ENCODE measurements at places on chromosomes 5 and 9. TPM values are rescaled to one million over a fixed set of nuclear protein-coding genes. Genes with fewer than 3 reads are reported as not detected.

DNA sequence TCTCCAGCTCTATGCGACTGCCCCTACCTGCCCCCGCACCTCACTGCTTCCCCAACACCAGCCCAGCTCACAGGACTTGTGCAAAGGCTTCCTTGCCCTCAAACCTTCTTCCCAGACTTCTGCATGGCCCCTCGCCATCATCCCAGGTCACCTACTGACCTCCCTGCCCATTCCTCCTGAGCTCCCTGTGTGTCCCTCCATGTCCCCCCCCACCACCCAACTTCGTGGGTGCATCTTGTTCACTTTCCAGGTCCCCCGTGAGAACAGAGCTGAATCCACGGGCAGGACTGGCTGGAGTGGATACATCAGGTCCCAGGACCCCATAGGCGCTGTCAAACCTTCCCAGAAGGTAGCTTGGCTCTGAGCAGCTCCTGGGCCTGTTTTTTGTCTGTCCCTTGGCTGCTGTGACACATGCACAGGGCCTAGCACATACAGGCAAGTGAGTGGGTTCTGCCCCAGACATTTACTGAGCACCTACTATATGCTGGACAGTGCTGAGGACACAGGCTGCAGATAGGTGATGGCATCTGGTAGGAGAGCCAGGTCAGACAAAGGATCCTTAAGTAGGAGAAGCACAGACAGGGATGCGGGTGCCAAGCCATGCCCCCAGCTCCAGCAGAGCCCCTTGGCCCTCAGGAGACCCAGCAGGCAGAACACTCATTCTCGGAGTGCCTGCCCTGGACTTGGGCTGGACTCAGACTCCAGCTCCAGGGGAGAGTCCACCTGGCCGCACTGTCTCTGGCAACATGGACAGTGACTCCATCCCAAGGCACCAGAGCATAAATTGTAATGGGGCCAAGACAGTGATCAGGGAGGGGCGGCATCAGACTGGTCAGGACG is 15.0 kb downstream of the NINJ1 start:
- no peak overlapping the region for H3K27ac ChIP-seq
- peaks cover 29% of the 10 kb centered on the region for H3K4me1 ChIP-seq
- DNase-seq: no peak
- no peaks in the 10 kb centered on the region for H3K36me3 ChIP-seq
- peak overlapping the region; percentile 17 for H3K4me3 ChIP-seq

DNA sequence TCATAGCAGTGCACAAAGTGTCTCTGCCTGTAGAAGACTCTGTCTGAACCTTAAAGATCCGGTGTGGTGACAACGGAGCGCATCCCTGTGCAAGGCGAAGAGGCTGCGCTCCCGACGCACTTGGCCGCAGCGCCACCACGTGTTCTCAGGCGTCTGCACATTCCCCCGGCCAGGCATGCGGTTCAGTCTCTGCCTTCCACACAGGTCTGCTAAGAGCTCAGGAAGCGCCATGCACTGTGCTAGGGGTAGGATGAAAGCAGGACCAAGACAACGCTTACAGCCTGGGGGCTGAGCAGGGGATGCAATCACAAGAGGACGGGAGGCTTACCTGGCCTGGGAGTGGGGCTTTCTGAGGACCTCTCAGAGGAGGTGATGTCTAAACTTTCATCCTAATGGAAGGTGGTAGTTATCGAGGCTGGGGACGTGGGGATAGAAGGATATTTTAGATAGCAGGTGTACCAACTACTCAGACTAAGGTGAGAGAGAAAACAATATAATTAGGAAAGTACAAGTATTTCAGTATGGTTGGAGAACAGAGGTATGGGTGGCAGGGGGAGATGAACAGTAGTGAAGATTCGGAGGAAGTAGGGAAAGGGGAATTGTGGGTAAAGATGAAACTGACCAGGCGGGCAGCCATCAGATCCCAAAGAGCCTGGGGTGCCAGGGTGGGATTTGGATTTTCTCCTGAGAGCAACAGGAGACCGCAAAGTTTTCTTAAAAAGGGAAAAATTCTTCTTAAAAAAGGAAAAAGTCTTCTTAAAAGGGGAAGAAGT is 13.3 kb downstream of the CAPSL start:
- no peak overlapping the region for H3K27ac ChIP-seq
- peak overlapping the region; percentile 59 for H3K4me3 ChIP-seq
- H3K36me3 ChIP-seq: no peaks in the 10 kb centered on the region
- peaks cover 10% of the 10 kb centered on the region for H3K4me1 ChIP-seq
- peaks cover 13% of the 10 kb centered on the region for H3K27me3 ChIP-seq

GRCh38 chr5:109027983-109028607 is 280.4 kb downstream of the FER start:
- DNase-seq: no peak
- no peak overlapping the region for H3K27ac ChIP-seq

- H3K4me3 ChIP-seq: no peak overlapping the region
- no peak overlapping the region for H3K27ac ChIP-seq
- peaks cover 17% of the 10 kb centered on the region for H3K4me1 ChIP-seq
- H3K36me3 ChIP-seq: no peaks in the 10 kb centered on the region
- no peaks in the 10 kb centered on the region for H3K27me3 ChIP-seq
Measured at GRCh38 chr5:58466939-58467338, 7.1 kb upstream of the PLK2 start.

DNA sequence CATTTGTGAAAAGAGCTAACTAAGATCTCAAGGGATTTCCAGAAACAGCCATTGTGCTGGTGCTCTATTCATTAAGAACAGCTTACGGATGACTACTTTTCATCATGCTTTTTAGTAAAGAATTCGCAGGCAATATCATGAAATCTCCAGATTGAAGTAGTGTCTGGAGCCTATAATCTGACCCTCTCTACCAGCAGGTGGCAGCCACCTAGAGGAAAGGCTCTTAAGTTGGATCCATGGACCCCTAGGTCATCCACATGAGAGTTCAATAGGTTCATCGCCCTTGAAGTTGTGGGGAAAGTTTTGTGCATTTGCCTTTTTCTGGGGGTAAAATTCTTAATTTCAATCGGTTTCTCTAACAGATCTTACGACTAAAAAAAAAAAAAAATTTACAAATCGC is 82.3 kb downstream of the SLC1A3 start:
- no peaks in the 10 kb centered on the region for H3K27me3 ChIP-seq
- H3K36me3 ChIP-seq: no peaks in the 10 kb centered on the region
- H3K4me3 ChIP-seq: peak overlapping the region; percentile 82
- H3K4me1 ChIP-seq: peaks cover 25% of the 10 kb centered on the region

GRCh38 chr9:130599625-130600024 is 20.2 kb downstream of the FUBP3 start:
- no peak for DNase-seq
- peaks cover 19% of the 10 kb centered on the region for H3K36me3 ChIP-seq
- H3K4me1 ChIP-seq: no peaks in the 10 kb centered on the region

GRCh38 chr9:5493679-5494511 is 16.4 kb upstream of the PDCD1LG2 start:
- H3K4me3 ChIP-seq: no peak overlapping the region
- H3K36me3 ChIP-seq: no peaks in the 10 kb centered on the region
- no peak for DNase-seq
- H3K27ac ChIP-seq: no peak overlapping the region
- peaks cover 13% of the 10 kb centered on the region for H3K4me1 ChIP-seq
- H3K27me3 ChIP-seq: no peaks in the 10 kb centered on the region

- H3K27me3 ChIP-seq: no peaks in the 10 kb centered on the region
- no peak overlapping the region for H3K27ac ChIP-seq
- H3K4me3 ChIP-seq: no peak overlapping the region
- DNase-seq: no peak
Measured at GRCh38 chr5:146699138-146699537, 179.4 kb downstream of the PPP2R2B start.

DNA sequence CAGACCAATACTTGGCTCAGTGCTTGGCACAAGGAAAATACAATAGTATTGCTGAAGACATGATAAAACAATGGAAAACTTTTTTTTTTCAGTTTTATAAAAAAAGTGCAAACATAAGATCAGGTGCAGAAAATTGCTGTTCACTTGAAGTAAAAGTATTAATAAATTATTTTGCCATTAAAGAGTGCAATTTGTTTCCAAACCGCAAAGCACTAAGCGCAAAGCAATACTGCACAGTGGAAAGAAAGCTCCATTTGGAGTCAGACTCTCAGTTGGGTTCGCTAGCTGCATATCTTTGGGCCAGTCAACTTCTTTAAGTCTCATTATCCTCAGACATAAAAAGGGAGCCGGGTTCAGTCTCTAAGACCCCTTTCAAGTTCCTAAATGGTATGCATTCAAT is 45.8 kb downstream of the MEF2C start:
- H3K4me1 ChIP-seq: peaks cover 79% of the 10 kb centered on the region
- no peak overlapping the region for H3K27ac ChIP-seq
- DNase-seq: no peak
- no peaks in the 10 kb centered on the region for H3K27me3 ChIP-seq
- H3K36me3 ChIP-seq: peaks cover 21% of the 10 kb centered on the region

- no peaks in the 10 kb centered on the region for H3K4me1 ChIP-seq
- no peaks in the 10 kb centered on the region for H3K27me3 ChIP-seq
- H3K4me3 ChIP-seq: no peak overlapping the region
- H3K36me3 ChIP-seq: no peaks in the 10 kb centered on the region
- no peak for DNase-seq
Measured at GRCh38 chr9:85130260-85130659, 460.7 kb downstream of the NTRK2 start.

GRCh38 chr5:80809451-80809850 is 150.7 kb upstream of the RASGRF2 start:
- no peaks in the 10 kb centered on the region for H3K4me1 ChIP-seq
- no peak for DNase-seq
- H3K27me3 ChIP-seq: no peaks in the 10 kb centered on the region
- H3K36me3 ChIP-seq: peaks cover 29% of the 10 kb centered on the region

- H3K27me3 ChIP-seq: no peaks in the 10 kb centered on the region
- peak overlapping the region; percentile 88 for H3K27ac ChIP-seq
- DNase-seq: no peak
- H3K4me3 ChIP-seq: peak overlapping the region; percentile 88
Measured at GRCh38 chr9:36140086-36141084, 3.9 kb downstream of the GLIPR2 start.

DNA sequence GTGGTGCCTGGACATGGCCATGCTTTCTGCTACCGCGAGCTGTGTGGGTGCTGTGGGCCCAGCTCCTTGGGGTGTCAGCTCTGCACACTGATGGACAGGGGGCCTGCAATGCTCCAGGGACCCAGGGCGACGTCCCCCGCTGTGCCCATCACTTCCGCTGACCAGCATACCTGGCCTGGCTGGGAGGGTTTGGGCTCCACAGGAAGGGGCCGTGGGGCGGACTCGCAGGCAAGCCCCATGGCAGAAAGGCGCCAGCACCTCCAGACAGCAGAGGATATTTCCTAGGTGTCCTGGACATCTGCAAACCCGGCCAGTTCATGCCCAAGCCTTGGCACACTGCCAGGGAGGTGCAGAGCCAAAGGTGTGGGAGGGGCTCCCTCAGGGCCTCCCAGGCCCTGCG is 295.8 kb upstream of the IRX4 start:
- H3K4me1 ChIP-seq: no peaks in the 10 kb centered on the region
- no peaks in the 10 kb centered on the region for H3K27me3 ChIP-seq
- H3K4me3 ChIP-seq: no peak overlapping the region
- no peak overlapping the region for H3K27ac ChIP-seq
- no peaks in the 10 kb centered on the region for H3K36me3 ChIP-seq
- no peak for DNase-seq

DNA sequence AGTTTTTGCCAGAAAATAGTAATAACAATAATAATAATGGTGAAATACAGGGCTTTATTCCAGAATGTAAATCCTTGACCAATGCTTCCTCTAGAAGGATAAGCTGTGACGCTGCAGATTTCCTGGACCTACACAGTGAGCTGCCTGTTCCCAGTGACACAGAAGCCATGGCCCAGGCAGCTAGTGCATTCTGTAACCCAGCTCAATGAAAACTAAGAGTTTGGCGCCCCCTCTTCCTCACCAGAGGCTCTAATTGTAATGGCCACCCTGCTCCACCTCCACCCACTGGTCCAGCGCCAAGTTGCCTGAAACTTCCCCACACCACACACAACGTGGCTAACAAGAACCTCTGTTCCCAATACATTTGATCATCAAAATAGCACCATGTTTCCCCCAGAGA is 248.1 kb downstream of the CETN3 start:
- DNase-seq: peak; percentile 9
- peaks cover 5% of the 10 kb centered on the region for H3K27me3 ChIP-seq
- H3K4me3 ChIP-seq: no peak overlapping the region
- H3K4me1 ChIP-seq: peaks cover 5% of the 10 kb centered on the region

DNA sequence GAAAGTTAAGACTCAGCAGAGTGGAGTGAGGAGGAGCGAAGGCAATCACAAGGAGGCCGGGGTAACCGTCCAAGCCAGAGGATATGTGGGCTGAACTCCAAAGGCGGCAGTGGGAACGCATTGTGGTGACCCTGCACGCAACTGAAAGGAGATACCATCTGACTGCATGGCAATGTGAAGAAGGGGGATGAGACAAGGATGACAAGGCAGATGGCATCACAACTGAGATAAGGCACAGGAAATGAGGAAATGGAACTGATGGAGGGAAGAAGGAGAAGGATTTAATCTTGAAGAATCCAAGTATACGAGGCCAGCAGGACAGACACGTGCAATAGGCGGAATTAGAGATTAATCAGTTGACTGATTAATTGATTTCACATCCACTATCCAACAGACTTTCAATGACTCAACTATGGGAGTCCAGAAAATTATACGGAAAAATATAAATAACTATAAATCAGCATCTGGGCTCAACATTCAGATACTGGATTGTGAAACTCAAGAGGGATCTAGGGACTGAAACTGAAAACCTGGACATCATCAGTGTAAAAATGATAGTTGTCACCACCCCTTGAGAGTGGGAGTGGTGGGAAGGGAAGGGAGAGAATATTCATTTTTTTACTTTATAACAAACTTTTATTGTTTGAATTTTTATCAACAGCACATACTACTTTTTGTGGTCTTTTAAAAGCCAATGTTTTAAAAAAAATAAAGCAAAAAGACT is 86.1 kb downstream of the ARL15 start:
- peaks cover 34% of the 10 kb centered on the region for H3K4me1 ChIP-seq
- no peak for DNase-seq
- no peak overlapping the region for H3K4me3 ChIP-seq
- H3K27ac ChIP-seq: no peak overlapping the region
- peaks cover 3% of the 10 kb centered on the region for H3K36me3 ChIP-seq

GRCh38 chr9:113887436-113887835 is 11.3 kb downstream of the ZNF618 start:
- DNase-seq: no peak
- peak overlapping the region; percentile 65 for H3K4me3 ChIP-seq
- H3K4me1 ChIP-seq: peaks cover 19% of the 10 kb centered on the region
- no peaks in the 10 kb centered on the region for H3K27me3 ChIP-seq
- H3K36me3 ChIP-seq: peaks cover 5% of the 10 kb centered on the region

IL33 gene
- not detected for polyA plus RNA-seq

LECT2 gene
- polyA plus RNA-seq: not detected

ZFP62 gene
- polyA plus RNA-seq: 22.7 TPM

SPATA31A3 gene
- polyA plus RNA-seq: not detected

EGFLAM gene
- not detected for polyA plus RNA-seq

CCL27 gene
- not detected for polyA plus RNA-seq

SPINK4 gene
- polyA plus RNA-seq: not detected

TRIM14 gene
- polyA plus RNA-seq: 22.0 TPM

GAPT gene
- polyA plus RNA-seq: 308 TPM

SCGB3A2 gene
- not detected for polyA plus RNA-seq

Data from naive B cell (primary cell).